ENCODE measurements at places on chromosomes 12 and 14.

DNA sequence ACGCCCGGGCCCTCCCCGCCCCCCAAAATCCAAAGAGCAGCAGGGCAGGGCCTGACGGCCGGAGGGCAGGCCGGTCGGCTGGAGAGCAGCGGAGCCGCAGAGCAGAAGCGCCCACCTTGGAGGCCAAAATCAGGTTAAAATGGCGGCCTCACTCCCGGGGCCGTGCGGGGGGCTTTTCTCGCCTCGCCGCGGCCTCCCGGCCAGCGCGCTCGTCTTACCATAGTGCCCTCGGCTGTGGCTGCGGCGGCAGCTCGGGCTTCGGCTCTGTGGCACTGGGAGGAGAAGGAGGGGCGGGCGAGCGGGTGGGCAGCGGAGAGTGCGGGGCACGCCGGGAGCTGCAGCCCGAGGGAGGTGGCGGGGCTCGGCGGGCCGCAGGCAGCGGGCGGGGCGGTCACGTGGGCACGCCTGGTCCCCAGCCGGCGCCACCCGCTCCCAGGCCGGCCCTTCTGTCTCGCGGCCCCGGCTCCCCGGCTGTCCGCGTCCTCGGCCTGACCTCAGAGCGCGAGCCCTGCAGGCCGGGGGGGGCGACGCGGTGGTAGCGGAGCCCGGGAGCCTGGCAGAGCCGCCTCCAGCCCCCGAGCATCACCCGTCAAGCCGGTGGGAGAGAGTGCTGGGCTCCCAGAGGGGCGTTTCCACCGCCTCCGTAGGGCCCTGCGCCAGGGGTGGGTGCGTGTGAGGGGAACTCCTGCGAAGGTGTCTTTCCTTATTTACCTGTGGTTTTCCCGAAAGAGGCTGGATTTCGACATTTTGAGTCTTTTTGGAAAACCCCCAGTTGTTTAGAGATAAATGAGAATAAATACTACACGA is at the start of gene CFL2:
CFL2 (minus strand) TSS at position 274 of the 807 bp plus-strand sequence; CDS start at position 221, 53 bp downstream.
- peak; percentile 81 for DNase-seq

GRCh38 chr12:52543985-52544883 is 8.7 kb downstream of the KRT71 start:
- DNase-seq: no peak

GRCh38 chr14:80003138-80003537 is 208.2 kb downstream of the DIO2 start:
- DNase-seq: no peak

- DNase-seq: peak; percentile 62
These were observed 89.8 kb downstream of the BTG1 start for GRCh38 chr12:92055877-92056276.

- DNase-seq: no peak
These were observed 266.3 kb upstream of the DIO2 start for GRCh38 chr14:80477388-80478160.

GRCh38 chr12:66003951-66004350 is 126.6 kb downstream of the LLPH start:
- no peak for DNase-seq

DNA sequence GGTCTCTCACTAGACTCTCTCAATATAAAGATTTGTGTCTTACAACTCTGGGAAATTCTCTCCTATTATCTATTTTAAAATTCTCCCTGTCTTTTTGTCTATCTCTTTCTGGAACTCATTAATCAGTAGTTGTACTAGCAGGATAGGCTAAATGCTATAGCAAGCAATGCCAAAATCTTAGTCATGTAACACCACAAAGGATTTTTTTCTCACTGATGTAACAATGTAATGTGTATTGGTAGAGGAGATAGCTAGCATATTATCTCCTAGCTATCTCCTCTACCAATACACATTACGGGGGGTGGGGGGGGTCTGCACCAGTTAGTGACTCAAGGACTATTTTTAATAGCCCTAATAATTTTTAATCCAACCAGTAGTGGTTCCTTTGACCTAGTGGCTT is 225.4 kb downstream of the KLHL28 start:
- no peak for DNase-seq

- peak; percentile 30 for DNase-seq
These were observed 768 bp downstream of the CEP170B start for GRCh38 chr14:104865631-104866441.

DNA sequence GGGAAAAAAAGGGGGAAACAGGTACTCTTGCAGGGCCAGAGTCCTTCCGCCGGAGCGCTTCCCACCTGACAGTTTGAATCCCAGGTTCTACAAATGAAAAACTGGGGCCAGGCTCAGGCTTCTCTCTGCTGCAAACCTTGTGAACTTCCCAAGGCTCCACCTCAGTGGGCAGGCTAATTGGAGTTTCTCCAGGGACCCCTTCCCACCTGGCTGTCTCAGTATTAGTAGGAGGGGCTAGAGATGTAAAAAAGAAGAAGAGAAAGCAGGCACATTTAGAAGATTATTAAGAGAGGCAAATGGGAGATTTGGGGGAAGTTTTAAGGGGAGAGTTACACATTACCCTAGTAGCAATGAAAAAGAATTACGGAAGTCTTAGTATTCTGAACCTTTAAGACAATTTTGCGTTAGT is 20.0 kb upstream of the CLEC2D start:
- DNase-seq: peak; percentile 57

DNA sequence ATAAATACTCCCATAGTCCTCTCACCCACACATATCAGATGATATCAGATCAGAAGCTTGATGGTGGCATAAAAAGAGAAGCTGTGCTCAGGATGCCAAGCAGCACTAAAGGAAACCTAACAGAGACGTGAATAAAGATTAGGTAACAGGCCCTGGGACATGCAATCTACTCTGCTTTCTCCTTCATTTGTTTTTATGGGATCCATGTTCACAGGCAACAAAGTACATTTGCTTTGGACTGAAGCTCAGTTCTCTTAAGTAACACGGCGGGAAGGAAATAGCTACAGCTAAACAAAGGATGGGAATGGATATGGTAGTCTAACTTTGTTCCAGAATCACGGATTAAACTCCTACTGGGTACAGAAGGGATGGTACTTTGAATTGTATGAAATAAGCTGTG is 119.5 kb downstream of the TTC7B start:
- DNase-seq: no peak

DNA sequence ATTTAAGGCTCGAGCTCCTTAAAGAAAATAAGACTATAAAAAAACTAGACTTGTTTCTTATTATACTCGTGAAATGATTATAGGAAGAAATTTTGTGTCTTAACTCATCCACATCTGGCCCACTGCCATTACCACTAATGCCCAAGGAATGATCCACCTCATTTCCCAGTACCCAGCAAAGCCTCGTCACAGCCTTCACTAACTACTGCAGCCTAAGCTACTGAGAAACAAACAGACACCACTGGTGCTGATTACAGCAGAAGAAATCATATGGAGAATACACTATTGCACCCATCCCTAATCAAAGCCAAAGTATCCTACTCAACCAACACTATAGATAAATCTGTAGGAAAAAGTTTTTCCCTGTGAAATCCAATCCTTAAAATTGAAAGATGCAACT is 205.3 kb upstream of the NAV3 start:
- no peak for DNase-seq

DNA sequence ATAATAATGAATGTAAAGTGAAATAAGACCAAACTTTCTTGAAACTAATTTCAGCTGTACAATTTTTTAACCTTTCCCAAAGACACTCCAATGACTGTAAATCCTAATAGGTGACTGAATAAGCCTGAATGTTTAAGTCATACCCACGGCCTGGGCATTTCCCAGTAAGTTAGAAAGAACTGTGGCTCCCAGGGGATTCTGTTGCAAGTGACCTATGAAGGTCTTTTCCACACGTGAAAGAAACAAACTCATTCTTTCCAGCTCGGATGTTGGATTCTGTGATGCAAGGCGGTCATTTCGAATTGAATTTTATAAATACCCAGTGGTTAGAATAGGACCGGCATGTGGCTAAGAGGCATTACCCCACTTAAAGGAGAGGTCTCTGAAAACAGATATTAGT is 1134.4 kb downstream of the GALC start:
- no peak for DNase-seq

DNA sequence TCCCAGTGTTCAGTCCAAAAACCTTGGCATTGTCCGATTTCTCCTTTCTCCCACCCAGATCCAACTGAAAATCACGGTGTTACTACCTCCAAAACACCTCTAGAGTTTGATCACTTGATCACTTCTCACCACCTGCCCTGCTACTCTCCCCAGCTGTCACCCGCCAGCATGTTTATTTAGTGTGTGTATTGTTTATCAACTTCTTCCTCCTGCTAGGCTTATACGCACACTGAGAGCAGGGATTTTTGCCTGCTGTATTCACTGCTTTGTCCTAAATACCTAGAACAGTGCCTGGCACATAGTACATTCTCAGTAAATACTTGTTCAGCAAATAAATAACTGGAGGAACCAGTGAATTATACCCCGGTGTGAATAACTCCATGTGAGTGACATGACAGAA is 5.0 kb downstream of the BDKRB1 start:
- no peak for DNase-seq

DNA sequence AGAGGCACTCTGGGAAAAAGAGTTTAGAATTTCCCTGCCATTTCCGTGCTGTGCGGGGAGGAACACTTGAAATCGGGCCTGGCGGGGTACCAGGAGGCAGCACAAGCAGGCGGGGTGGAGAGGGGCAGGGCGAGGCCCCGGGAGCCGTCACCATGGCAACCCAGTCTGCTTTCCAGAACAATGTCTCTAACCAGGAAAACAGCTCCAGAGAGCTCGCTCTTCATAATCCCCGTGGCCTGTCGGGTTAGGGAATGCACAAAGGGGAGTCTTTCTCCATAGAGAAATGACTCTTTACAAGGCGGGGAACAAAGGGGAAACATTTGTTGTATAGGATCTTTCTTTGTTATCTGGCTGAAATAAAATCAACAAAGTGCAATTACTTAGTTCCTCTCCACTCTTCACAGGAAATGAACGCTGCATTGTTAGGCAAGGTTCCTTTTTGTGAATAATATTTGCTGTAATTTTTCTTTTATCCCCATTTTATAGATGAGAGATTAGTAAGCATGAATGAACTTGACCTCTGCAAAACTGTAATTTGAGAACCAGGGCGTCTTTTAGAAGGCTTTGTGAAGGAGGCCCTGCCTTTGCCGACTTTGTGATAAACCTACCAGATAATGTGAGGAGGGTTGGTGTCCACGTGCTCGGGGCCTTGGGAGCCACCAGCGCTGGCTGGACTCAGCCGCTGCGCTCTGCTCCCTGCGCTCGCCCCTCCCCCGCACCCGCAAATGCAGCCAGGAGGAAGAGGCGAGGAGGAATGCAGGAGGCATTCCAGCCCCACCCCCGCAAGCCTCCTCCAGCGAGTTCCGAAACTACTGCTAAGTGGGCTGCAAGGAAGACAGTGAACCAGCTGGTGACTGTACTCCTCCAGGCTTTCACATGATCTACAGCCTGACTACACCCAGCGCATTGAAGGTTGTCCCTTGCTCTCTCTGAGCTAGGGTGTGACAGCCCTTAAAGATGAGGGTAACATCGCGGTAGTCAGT is 105.2 kb upstream of the ATF7IP start:
- no peak for DNase-seq

DNA sequence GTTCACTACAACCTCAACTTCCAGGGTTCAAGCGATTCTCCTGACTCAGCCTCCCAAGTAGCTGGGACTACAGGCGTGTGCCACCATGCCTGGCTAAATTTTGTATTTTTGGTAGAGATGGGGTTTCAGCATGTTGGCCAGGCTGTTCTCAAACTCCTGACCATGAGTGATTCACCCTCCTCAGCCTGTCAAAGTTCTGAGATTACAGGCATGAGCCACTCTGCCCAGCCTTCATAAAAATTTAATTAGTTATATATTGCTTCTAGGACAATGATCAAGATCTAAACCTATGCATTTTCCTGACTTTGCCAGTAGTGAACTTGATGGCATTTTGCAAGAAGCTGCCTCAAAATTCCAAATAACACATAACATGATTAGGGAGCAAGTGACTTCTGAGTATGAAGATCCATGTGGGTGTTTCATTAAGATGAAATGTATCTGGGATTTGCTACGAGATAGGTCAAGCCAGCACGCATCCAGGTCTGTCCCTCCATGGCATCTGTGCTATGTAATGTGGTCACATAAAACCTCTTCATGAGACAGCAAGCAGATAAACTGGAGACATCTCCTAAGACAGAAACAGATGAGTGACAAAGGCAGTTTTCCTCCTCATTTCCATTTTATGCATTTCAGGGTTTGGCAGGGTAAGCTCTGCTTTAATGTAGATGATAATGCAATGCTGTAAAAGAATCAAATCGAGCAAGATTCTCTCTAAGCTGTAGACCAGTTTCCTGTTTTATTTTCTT is 319.4 kb upstream of the ATP2B1 start:
- DNase-seq: no peak

- no peak for DNase-seq
These were observed 30.7 kb downstream of the CRADD start for GRCh38 chr12:93707836-93708235.

DNA sequence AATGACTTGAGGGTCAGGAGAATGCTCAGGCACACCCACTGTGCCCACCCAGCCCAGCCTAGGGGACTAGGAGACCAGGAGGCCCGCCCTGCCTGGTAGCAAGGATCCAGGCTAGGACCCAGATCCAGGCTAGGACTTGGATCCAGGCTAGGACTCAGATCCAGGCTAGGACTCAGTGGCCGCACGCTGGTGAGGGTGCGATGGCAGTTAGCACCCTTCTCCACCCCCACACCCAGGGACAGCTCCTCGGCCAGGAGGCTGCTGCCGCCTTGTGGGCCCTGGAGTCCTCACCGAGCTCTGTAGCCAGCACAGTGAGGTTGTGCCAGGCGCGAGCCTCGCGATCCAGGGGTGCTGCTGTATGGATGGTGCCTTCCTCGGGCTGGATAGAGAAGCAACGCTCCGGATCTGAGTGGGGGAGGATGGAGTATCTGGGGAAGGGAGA is 5.1 kb downstream of the CDH24 start:
- no peak for DNase-seq

DNA sequence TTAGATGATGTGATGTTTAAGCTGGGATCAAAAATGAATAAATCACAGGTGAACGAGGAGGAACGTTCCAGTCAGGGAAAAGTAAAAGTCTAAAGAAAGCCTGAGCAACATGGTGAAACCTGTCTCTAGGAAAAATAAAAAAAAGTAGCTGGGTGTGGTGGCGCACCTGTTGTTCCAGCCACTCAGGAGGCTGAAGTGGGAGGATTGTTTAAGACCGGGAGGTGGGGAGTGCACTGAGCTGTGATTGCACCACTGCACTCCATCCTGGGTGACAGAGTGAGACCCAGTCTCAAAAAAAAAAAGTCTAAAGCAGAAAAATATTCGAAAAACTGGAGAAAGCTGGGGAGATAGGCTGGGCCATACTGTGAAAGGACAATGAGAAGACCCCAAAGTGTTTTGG is 39.2 kb upstream of the SOCS2 start:
- DNase-seq: no peak

DNA sequence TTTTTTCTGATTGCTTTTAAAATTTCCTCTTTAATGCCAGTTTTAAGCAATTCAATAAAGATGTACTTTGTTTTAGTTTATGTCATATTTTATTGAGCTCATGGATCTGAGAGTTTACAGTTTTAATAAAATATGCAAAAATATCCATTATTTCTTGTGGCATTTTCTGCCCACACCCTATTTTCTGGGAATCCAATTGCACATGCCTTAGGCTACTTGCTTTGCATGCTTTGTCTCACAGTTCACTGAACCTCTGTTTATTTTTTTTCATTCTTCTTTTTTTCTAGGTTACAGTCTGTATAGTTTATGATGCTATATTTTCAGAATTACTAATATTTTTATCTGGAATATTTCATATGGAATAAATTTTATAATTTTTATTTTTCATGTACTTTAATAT is 1258.0 kb downstream of the FSCB start:
- no peak for DNase-seq

Measured in activated CD4-positive, alpha-beta T cell treated with anti-CD3 and anti-CD28 coated beads, Interleukin-2, Interleukin-6, amounts not matched to agents 100 ng/mL and 50 ng/mL, durations not matched to agents 16 hours and 8 hours (primary cell).